H9 (cell line): ENCODE measurements at places on chromosomes 3 and 15. TPM values are rescaled to one million over a fixed set of nuclear protein-coding genes. Genes with fewer than 3 reads are reported as not detected.

DNA sequence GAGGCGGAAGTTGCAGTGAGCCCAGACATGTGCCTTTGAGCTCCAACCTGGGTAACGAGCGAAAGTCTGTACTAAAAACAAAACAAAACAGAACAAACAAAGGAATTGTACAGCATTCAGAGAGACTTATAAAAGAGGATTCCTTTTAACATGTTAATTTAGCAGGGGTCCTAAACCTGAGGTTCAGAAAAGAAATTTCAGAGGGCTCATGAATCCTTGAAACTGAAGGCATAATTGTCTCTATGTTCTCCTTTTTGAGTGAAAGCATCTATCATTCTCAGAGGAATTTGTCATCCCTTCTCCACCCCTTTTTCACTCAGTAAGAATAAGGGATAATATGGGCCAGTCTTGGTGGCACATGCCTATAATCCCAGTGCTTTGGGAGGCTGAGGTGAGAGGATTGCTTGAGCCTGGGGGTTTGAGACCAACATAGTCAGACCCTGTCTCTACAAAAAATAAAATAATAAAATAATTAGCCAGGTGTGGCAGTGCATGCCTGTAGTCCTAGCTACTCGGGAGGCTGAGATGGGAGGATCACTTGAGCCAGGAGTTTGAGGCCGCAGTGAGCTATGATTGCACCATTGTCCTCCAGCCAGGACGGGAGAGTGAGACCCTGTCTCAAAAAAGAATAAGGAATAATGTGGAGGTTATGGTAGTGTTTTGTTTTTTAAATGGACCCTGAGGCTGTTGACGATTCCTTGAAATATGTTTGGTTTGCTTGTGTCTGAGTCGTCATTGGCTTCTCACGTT is 309.1 kb upstream of the C2CD4B start:
- DNase-seq, result no peak

DNA sequence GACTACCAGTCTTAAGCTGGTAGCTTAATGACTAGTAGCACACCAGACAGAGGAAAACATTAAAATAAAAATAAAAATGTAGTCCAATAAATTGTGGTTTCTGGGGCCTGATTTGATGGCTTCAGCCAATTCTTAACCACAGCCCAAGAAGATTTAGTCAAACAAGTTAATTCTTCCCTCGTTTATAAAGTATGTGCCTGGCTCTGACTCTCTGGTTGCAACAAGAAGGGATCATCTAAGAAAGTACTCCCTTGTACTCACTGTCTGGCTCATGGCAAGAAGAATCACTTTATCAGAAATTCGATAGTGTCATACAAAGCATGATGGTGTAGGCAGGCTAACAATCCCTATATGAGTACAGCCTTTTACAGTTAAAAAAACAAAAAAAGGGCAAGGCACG is 141.9 kb downstream of the P3H2 start:
- DNase-seq, result no peak

DNA sequence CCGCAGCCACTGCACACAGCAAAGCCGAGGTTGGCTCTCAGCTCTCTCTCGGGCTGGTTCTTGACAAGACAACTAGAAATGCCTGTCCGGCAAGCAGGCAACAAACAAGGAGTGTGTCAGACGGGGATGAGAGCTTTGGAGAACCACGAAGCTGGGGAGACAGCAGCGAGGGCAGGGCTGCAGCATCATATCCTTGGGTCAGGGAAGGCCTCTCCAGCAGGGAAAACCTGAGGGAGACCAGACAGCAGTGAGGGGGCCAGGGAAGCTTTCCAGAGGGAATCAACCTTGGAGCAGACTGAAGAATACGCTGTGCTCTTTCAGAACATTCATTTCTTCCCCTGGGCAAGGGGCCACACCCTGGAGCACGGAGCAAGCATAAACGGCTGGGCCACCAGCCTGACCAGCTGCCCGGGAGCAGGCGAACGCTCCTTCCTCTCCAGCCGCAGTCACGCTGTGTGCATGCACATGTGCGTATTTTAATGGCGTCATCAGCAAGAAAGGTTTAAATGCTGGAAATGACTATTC is 58.7 kb downstream of the CHSY1 start:
- DNase-seq, result no peak

GRCh38 chr3:14016900-14017475 is 107.7 kb downstream of the CHCHD4 start:
- no peak for DNase-seq

GRCh38 chr3:143627336-143627735 is 220.9 kb downstream of the SLC9A9 start:
- no peak for DNase-seq

The MEX3B gene
- 10.4 and 11.0 TPM in 2 replicates for total RNA-seq

DNA sequence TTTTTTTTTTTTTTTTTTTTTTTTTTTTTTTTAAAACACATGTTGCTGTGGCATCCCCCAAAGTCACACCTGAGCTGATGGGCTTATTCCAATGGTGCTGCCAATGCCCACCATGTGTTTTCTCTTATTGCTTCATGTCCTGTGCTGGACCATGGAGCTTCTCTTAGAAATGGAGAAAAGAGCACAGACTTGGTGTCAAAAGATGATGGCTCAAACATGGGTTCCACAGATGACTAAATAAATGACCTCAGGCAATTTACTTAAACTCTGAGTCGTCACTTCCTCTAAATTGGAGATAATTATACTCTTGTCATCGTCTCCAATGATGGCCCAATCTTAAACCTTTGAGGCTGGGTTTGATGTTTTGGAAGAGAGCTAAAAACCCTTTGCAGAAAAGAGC is 28.1 kb downstream of the CHST2 start:
- no peak for DNase-seq

The ISLR2 gene
- total RNA-seq, result 0.09 TPM in 2 replicates

GRCh38 chr15:91947683-91948608 is 94.4 kb downstream of the SLCO3A1 start:
- peak; percentile 67 for DNase-seq

The ZNF197 gene
- total RNA-seq, result 17.5 and 18.8 TPM in 2 replicates

DNA sequence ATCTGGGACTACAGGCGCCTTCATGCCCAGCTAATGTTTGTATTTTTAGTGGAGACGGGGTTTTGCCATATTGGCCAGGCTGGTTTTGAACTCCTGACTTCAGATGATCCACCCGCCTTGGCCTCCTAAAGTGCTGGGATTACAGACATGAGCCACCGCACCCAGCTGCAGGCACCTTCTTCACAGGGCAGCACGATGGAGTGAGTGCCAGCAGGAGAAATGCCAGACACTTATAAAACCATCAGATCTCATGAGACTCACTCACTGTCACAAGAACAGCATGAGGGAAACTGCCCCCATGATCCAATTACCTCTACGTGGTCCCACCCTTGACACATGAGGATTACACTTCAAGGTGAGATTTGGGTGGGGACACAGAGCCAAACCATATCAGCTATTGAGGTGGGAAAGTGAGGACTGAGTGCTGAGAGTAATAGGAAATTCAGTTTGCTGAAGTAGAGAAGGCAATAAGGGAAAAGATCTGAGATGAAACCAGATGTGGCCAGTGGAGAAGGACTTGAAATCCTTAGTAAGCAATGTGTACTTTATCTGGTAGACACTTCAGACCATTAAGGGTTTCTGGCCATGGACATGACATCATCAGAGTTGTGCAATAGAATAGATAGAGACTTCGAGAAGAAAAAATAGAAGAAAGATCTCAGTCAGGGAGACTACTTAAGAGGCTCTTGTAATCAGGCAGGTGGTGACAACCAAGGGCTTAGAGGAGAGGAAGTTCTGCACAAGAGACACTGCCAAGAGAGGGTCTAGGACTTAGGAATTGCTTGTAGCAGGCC is 18.1 kb upstream of the ATP13A5 start:
- DNase-seq, result no peak

- no peak for DNase-seq
Observed at GRCh38 chr3:17258823-17259436, 374.2 kb downstream of the PLCL2 start.

GRCh38 chr3:78430741-78431140 is 1337.1 kb downstream of the ROBO1 start:
- no peak for DNase-seq

DNA sequence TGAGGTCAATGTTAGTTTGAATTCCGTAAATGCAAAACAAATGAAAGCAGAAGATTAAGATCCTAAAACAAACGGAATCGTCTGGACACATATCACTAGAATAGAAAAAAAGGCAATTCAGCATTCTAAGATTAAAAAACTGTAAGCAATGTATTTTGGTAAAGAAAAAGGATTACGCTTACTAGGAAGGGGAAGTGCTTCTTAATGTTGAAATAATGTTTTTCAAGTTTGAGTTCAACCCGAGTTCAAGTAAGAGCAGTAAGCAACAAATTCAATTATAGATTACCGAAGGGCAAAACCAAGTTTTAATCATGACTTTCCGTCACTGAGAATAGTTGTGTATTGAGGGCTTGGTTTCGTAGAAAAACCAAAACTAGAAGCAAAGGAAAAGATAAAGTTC is 637 bp downstream of the CIP2A start:
- DNase-seq, result no peak

The MGLL gene
- total RNA-seq, result 0.11 and 0.22 TPM in 2 replicates

DNA sequence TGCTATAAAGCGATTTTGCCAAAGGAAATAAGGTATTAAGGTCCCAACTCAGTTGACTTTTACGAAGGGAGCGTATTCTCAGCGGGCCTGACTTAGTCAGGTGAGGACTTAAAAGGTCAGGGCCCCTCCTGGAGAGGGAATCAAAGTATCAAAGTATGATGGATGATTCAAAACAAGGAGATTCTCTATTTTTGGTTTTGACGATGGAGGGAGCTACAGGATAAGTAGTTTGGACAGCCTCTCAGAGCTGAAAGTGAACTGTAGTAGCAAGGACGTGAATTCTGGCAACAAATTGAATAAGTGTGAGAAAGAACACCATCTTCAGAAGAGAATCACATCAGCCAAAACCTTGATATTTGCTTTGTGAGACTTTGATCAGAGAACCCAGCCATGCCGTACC is 1186.5 kb downstream of the SI start:
- no peak for DNase-seq

GRCh38 chr3:183809270-183809669 is 16.1 kb downstream of the MAP6D1 start:
- no peak for DNase-seq

GRCh38 chr3:14758297-14758696 is 60.5 kb upstream of the FGD5 start:
- DNase-seq, result no peak

- no peak for DNase-seq
Observed at GRCh38 chr15:26877831-26878230, 11.0 kb downstream of the GABRA5 start.

The ARL6IP5 gene
- total RNA-seq, result 15.5 and 16.9 TPM in 2 replicates

- no peak for DNase-seq
Observed at GRCh38 chr3:55286693-55287092, 200.4 kb downstream of the WNT5A start.
